T-helper 9 cell (primary cell): ENCODE measurements at places on chromosomes 16 and 17.

GRCh38 chr17:48131216-48131824, 23.8 kb downstream of the SNX11 start:
- DNase-seq: peak; percentile 32

GRCh38 chr16:14585287-14585686, 44.8 kb downstream of the PARN start:
- DNase-seq: no peak

GRCh38 chr16:76175718-76176117, 101.5 kb upstream of the CNTNAP4 start:
- no peak for DNase-seq

DNA sequence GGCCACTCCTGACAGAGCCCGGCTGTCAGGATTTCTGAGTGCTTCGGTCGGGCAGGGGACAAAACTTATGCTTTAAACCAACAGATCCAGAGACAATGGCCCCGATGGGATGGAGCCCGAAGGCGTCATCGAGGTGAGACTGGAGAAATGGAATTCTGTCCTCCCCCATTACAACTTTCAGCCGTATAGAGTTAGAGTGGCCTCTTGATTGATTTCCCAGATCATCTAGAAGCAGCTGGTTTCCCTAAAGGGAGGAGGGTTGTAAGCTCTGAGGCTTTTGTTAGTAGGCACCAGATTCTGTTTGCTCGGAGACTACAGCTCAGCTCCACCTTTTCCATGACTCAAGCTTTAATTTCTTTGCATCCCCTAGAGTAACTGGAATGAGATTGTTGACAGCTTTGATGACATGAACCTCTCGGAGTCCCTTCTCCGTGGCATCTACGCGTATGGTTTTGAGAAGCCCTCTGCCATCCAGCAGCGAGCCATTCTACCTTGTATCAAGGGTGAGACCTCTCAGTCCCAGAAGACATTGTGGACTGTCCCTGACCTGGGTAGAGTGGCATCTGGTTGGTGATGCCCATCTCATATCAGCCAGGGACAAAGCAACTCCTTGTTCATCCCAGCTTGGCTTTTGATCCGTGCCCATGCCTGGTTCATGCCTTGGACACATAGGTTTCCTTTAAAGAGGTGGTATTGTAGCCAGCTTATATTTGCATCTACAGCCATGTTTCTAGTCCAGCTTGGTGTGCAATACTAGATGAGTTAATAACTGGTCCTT, 5.1 kb upstream of the CD68 start:
- no peak for DNase-seq

DNA sequence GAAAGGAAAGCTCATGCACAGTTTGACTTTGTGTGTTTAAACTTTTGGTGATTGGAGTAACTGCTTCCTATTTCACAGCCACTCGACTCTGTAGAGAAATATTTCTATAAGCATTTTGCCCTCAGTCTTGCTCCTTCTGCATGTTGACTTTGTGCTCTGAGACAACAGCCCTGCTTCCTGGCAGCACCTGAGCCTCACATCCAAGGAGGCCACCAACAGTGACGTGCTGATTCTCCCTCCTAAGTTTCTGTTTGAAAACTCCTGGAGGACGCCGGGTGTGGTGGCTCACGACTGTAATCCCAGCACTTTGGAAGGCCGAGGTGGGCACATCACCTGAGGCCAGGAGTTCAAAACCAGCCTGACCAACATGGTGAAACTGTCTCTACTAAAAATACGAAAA, 23.9 kb upstream of the WSB1 start:
- DNase-seq: no peak

GRCh38 chr17:72295916-72296315, 175.1 kb downstream of the SOX9 start:
- DNase-seq: no peak

GRCh38 chr17:49986396-49987289, 8.4 kb downstream of the DLX3 start:
- DNase-seq: no peak

DNA sequence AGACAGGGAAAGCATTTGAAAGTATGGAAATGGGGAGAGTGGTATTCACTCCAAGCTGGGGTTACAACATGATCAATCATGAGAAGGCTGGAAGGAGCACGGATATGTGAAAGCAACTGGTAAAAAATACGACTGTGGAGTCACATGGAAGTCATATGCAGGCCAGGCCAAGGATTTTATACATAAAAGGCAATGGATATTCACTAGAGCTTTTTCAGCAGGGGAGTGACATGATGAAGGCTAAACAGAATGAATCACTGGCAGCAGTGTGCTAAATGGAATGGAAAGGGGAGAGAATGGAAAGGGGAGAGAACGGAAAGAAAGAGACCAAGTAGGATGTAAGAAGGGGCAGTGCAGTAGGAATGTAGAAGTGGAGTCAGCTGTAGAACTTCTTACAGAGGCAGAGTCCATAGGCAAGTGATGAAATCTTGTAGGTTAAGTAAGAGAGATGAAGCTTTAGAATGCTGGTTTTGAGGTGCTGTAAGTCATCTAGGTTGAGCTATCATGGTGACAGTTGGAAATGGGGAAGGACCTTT, 13.0 kb upstream of the NETO2 start:
- no peak for DNase-seq

DNA sequence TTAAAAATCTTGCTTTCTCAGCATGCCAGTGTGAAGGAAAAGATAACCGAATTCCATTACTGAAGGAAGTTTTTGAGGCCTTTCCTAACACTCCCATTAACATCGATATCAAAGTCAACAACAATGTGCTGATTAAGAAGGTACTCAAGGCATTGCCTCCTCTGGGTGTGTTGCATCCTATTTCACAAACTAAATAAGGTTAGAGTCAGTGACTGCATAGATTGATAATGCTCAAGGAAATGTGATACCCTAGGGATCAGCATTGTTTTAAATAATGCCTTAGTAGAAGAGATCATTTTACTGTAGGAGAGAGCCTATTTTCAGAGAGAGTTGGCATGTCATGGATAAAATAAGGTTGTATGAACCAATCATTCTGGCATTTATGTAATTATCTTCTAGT, 36.8 kb downstream of the GDPD1 start:
- no peak for DNase-seq
